ENCODE measurements at places on chromosomes 5 and 9. TPM values are rescaled to one million over a fixed set of nuclear protein-coding genes. Genes with fewer than 3 reads are reported as not detected.

Gene POLR3G
- total RNA-seq = 2.0 TPM

- DNase-seq = no peak
These were observed 251.8 kb downstream of the EFNA5 start for GRCh38 chr5:107418902-107419301.

- no peak for DNase-seq
These were observed 136.3 kb downstream of the MED27 start for GRCh38 chr9:131943351-131943841.

DNA sequence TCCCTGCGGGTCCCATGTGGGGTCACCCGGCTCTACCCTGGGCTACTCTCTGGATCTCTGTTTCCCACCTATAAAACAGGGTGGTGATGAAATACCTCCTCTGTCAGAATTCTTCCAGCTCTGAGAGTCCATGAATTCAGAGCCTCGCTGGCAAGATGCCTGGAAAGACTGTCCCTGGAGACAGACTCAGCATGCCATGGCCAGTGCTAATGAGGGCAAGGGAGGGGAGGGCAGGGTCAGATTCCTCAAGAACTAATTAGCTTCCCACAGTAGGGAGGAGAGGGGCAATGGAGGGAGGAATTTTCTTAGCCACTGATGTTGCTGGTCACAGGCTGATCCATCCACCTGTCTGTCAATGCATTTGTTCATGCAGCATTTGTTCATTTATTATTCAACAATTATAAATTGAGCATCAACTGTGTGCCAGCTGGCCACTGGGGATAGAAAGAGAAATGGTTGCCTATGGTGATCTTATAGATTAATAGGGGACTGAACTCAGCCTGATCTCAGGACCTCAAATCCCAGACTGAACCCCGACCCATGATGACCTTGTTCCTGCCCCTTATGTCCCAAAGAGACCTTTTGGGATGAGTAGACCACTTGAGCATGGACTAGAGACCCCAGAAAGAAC, 4.7 kb downstream of the SYNPO start:
- DNase-seq = peak; percentile 61

GRCh38 chr5:162096448-162096847, 28.9 kb downstream of the GABRG2 start:
- no peak for DNase-seq

DNA sequence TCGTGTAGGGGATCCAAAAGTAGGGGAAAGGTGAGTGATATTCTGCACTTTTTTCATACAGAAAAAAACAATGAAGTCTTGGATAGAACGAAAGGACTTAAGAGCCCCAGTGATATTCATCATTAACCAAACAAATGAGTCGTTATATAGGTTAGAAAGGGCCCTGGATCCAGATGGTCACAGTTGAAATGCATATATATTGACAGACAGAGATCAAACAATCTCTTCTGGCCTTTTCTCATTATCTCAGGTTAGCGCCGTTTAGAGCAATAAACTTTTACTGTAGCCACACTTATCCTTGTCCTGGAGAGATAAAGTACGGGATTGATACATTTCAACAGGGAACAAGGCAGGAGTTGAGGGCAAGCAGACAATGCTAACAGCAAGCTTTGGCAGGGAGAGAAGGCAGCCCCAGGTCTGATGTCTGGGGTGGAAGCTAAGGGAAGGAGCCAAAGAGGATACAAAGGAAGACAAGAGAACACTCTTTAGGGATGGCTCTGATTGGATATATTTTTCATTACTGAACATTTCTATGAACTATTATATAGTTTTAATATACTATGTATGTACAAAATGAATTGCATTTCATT, 77.0 kb downstream of the LIFR start:
- no peak for DNase-seq

Gene SLC34A1
- total RNA-seq = not detected

Gene PRR16
- 9.6 TPM for total RNA-seq

Data from breast epithelium (tissue), 4 donors.